HT1080 (cell line): ENCODE measurements at places on chromosomes 4 and X. TPM values are rescaled to one million over a fixed set of nuclear protein-coding genes. Genes with fewer than 3 reads are reported as not detected.
A peak's percentile ranks its signal among the peaks of the same experiment; 100 is the strongest.

The DCX gene
- total RNA-seq, result not detected in 2 replicates

The TAF7L gene
- not detected in 2 replicates for total RNA-seq

The HGFAC gene
- total RNA-seq, result not detected in 2 replicates

The CD99L2 gene
- total RNA-seq, result 15.6 and 19.0 TPM in 2 replicates

The HPGDS gene
- not detected in 2 replicates for total RNA-seq

The LRP2BP gene
- total RNA-seq, result 0.08 and 0.13 TPM in 2 replicates

The ETDA gene
- total RNA-seq, result 0.16 TPM in 1 of 2 replicates, not detected in the other

DNA sequence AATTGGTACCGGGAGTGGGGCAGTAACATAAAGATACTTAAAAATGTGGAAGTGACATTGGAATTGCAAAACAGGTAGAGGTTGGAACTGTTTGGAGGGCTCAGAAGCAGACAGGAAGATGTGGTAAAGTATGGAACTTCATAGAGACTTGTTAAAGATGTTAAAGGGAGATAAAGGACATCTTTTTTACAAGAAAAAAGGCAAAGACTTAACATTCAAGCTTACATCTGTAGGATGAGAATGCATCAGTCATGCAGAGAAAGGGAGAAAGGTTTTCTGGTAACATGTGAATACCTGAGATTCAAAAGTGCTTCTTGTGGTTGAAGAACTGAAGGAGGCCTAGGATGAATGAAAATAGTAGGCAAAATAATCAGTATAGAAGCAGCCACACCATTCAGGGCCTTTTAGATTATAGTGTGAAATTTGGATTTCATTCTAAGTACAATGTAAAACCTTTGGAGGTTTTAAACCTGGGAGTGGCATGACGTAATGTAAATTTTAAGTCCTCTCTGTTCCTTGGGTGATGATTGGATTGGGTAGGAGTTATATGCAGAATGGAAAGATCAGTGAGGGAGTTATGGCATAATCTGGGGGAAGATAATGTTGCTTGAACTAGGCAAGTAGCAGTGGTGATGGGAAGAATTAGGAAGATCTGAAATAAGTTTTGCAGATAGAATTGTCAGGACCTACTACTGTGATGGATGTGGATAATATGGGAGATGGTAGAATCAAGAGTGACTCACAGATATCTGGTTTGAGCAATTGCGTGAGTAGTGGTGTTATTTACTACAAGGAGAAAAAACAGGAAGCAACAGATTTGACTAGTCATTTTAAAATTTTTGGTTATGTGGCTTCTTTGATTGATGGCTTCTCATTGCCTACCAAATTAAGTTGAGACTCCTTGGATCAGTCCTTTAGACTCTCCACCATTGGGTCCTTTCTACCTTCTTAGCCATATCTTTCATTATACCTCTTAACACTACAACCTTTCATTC, 138.7 kb downstream of the VSIG4 start:
- no peak for DNase-seq

GRCh38 chr4:169346840-169347239, 76.1 kb upstream of the SH3RF1 start:
- no peak for DNase-seq

DNA sequence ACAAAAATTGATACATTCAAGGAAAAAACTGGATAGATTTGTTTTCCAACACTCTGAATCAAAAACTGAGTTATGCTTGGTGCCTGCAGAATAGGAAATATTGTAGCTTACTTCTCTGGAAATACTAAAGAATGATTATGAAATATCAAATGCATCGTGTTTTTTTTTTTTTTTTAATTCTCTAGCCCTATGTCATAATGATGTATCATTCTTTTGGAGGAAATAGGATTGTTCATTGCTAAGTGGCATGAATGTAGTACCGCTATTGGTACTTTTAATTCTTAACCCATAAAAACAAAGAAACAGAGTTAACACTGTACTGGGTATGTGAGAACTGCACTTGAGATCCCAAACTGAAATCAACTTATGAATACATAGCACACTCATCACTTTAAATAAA, 7.6 kb upstream of the FAM200B start:
- DNase-seq, result no peak

DNA sequence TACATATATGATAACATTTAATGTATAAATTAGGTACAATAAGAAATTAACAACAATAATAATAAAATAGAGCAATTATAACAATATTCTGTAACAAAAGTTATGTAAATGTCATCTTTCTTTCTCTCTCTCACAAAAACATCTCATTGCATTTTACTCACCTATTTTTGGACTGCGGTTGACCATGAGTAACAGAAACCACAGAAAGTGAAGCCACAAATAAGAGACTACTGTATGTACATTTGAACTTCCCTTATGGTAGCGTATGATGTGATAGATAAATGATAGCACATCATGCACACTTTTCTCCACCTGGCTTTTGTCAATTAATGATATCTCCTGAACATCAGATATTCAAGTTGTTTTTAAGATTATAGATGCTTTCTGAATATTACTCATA, 80.5 kb downstream of the HNRNPD start:
- peak; percentile 18 for DNase-seq

- no peak for DNase-seq
Observed at GRCh38 chr4:143597276-143597675, 83.8 kb downstream of the SMARCA5 start.

GRCh38 chrX:118038614-118039365, 77.8 kb downstream of the KLHL13 start:
- DNase-seq, result no peak

GRCh38 chrX:130155564-130155963, 10.1 kb downstream of the AIFM1 start:
- no peak for DNase-seq

DNA sequence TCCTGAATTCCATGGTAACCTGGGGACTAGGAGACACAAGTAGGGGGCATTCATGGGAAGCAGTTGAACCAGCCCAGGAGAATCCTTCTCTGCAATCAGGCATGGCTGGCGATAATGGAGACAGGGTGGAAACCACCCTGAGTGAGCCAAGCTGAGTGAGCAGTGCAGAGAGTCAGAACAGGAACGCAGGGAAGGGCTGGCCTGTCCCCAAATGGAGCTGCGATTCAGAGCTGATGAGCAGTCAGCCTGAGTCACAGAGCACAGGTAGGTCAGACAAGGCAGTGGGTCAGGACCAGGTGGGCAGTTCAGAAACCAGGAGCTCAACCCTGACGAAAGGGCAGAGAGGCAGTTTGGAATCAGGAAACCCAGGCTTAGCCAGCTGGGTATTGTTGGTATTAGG, 129.0 kb downstream of the BTC start:
- DNase-seq, result no peak

GRCh38 chr4:112633477-112634235, 3.1 kb downstream of the ZGRF1 start:
- peak; percentile 52 for DNase-seq

- DNase-seq, result no peak
Observed at GRCh38 chr4:21544415-21544814, 404.2 kb downstream of the KCNIP4 start.

GRCh38 chrX:19382555-19383145, 38.9 kb downstream of the PDHA1 start:
- peak; percentile 44 for DNase-seq

- peak; percentile 69 for DNase-seq
Observed at GRCh38 chrX:70129816-70130215, 3.4 kb upstream of the IGBP1 start.

GRCh38 chr4:138938366-138938690, 77.3 kb upstream of the NOCT start:
- DNase-seq, result peak; percentile 47

- DNase-seq, result peak; percentile 87
Observed at GRCh38 chr4:104524591-104524990, 29.9 kb upstream of the CXXC4 start.

- no peak for DNase-seq
Observed at GRCh38 chrX:7134981-7135380, 12.5 kb upstream of the STS start.

DNA sequence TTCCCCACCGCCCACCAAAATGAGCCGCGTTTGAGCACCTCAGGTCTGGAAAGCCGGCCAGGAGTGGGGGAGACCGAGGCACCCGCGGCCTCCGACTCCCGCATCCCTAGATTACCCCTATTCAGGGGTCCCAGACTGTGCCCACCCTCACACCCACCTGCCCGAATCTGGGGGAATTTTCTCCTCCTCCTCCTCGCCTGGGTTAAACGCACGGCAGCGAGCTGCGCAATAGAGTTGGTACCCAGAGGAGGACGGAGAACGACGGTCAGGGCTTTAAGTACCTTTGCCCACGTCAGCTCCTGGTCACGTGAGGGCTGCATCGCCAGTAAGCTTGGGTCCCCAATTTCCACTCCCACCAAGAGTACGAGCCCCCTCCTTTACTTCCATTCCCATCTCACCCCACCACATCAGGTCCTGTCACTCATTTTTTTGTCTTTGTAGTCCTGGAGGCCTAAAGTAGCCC, at the start of gene ARMCX2:
Gene ARMCX2, minus strand, starts transcription at position 250 of the 463 bp plus-strand sequence. CDS start 2,262 bp downstream, outside the sequence.
- DNase-seq, result peak; percentile 44

DNA sequence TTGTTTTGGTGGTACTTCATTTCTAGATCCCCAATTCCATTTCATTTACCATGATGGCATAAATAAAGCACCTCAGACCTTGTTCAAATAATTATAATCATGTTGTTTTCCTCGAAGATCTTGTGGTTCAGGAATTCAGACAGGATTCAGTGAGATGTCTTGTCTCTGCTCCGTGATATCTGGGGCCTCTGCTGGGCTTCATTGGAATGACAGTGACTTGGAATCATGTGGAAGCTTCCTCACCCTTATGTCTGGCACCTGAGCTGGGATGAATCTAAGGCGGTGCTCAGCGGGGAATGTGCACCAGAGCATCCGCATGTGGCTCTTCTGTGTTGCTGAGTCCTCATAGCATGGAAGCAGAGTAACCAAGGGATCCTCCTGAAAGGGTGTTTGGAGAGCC, 132.2 kb downstream of the VEGFC start:
- DNase-seq, result peak; percentile 27

DNA sequence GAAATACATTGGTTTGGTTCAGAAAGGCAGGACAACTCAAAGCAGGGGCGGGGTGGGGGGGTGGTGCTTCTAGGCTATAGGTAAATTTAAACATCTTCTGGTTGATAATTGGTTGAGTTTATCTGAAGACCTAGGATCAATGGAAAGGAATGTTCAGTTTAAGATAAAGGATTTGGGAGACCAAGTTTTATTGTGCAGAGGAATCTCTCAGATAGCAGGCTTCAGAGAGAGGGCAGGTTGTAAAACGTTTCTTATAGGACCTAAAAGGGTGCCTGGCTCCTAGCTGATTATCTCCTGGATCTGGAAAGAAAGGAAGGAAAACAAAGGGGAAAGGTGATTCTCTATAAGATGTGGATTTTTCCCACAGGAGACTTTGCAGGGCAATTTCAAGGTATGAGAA, 94.0 kb downstream of the TMEM47 start:
- no peak for DNase-seq

DNA sequence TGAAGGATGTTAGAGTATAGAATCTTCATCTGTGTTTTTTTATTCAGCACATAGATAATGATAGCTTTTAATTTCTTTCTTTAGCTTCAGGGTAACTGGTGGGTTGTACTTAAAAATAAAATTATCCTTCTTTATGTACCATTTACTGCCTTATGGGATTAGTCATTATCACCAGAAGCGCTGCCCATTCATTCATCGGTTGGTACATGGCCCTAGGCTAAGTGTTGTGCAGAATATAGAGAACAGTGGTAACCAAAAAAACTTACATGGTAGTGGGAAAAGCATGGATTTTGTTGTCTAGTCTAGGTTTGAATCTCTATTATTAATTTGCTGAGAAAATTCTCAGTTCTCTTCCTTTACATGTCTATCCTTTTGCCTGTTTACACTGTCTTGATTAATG, 43.5 kb upstream of the PDE5A start:
- no peak for DNase-seq

GRCh38 chr4:184588893-184589292, 60.4 kb downstream of the CASP3 start:
- no peak for DNase-seq

DNA sequence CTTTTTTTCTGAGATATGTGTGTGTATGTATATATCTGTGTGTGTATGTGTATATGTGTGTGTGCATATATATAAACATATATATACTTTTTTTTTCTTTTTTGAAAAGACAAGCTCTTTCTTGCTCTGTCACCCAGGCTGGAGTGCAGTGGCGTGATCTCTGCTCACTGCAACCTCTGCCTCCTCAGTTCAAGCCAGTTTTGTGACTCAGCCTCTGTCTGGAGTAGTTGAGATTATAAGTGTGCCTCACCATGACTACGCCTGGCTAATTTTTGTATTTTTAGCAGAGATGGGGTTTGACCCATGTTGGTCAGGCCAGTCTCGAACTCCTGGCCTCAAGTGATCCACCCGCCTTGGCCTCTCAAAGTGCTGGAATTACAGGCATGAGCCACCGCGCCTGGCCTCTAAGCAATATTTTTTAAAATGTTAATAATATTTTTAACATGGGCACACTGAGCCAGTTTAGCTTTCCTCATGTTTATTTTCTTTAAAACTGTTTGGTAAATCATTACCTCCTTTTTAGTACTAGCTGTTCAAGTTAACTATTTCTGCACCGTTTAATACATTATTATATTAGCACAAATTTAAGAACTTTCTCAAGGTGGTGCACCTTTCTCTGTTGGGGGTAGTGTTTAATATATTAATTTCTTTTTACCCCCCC, 33.3 kb downstream of the BBS12 start:
- DNase-seq, result peak; percentile 68
